ENCODE measurements at places on chromosomes 4 and X.
A peak's percentile ranks its signal among the peaks of the same experiment; 100 is the strongest.

DNA sequence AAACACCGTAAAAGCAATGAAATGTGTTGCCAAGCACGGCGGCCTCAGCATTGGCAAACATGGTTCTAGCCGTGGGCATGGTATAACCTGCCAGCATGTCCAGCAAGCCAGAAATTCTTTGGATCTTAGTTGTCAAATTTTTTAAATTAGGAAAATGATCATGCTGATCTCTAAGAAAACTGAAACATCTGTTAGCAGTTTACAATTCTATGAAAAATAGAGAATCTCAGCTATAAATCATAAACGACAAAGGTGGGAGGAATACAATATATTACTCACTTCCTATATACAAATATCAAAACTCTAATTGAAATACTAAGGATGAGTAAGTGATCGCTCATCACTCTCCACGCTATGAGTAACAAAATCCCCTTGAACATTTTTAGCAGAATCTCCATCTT is 130.3 kb downstream of the ADGRA3 start:
- no peak for DNase-seq

- no peak for DNase-seq
Observed at GRCh38 chr4:154277172-154277571, 214.4 kb downstream of the DCHS2 start.

DNA sequence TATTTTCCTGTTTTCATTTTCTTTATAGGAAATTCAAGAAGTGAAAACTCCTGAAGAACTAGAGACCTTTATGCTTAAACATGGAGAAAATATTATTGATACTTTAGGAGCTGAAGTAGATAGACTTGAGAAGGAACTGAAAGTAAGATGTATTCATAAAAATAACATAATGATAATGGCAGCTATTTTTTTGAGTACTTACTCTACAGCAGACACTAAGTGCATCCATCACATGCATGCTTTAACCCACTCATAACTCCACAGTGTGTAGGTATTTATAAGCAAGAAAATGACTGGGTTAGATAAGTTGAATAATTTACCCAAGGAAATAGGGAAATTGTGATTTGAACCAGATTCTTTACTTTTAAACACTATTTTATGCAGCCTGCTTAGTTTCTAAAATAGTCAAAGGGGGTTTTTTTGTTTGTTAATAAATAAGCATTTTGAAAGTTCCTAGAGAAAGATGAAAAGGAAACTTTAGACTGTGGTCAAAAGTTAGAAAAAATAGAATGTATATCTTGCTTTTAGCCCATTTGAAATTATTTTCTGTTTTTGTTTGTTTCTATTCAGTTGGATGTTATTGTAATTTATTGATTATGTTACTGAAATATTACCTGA is 74.2 kb downstream of the BEND4 start:
- no peak for DNase-seq

GRCh38 chr4:113869743-113870375 is 108.3 kb upstream of the CAMK2D start:
- peak; percentile 2 for DNase-seq

GRCh38 chrX:57353472-57354132 is 67.1 kb downstream of the FAAH2 start:
- no peak for DNase-seq

GRCh38 chrX:113470166-113470565 is 629.5 kb upstream of the AMOT start:
- no peak for DNase-seq

- no peak for DNase-seq
Observed at GRCh38 chr4:169253113-169253671, 17.6 kb downstream of the SH3RF1 start.

GRCh38 chrX:68254738-68255645 is 178.3 kb downstream of the OPHN1 start:
- DNase-seq: no peak

DNA sequence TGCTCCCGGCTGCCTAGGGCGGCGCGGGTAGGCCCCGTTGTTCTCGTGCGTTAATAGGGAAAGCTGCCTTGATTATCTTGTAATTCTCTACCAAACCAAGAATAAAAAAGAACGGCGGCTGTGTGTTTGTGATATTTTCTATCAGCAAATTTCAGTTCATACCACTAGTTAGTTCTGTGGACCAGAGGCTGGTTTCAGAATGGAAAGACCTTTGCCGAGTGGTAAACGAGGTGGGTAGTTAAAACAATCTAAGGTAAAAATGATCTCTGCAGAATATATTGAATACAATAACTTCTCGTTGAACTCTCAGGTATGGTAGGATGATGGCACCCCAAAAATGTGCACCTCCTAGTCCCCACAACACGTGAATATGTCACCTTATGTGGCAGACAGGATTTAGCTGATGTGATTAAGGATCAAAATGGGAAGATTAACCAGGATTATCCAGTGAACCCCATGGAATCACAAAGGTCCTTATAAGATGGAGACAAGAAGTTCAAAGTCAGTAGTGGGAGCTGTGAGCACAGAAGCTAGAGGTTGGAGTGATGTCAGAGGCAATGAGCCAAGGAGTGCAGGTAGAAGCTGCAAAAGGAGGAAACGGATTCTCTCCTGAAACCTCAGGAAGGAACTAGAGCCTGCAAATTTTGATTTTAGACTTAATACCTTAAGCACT is 574 bp upstream of the CFAP97 start:
- DNase-seq: no peak

- DNase-seq: no peak
Observed at GRCh38 chrX:146906166-146906565, 91.6 kb upstream of the CXorf51A start.

DNA sequence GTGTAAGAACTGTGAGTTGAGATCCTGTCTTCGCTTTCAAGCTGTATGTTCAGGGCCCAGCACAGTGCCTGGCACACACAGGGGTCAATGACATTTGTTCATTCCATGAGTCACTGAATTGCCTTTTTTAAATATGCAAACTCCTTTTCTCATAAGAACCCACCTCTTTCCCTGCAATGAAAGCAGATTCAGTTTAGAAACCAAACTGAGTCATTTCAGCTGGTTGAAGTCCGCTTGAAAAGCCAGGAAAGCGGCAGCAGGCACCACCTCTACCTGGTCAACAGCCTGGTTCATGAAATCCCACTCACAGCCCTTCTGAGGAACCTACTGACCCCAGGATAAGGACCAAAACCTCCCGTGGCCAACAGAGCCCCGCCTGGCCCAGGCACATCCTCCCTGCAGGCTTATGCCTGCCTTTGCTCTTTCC is 4.5 kb upstream of the C1QTNF7 start:
- no peak for DNase-seq
